Activated CD4-positive, alpha-beta memory T cell treated with anti-CD3 and anti-CD28 coated beads for 36 hours (primary cell): ENCODE measurements at places on chromosomes 6 and 20.
A peak's percentile ranks its signal among the peaks of the same experiment; 100 is the strongest.

GRCh38 chr6:164167873-164168405 is 753.4 kb downstream of the QKI start:
- no peak for DNase-seq

DNA sequence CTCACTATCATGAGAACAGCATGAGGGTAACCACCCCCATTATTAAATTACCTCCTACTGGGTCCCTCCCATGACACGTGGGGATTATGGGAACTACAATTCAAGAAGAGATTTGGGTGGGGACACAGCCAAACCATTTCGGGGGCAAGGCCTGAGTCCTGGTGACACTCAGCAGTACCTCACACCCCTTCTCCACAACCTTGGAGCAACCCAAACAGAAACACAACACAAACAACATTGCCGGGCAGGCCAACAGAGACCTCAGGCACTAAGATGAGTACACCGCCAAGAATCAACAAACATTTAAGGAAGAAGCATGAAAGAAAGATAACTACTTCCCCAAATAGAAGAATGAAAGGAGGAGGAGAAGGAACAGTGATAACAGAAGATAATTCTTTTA is 16.9 kb downstream of the MOCS1 start:
- no peak for DNase-seq

DNA sequence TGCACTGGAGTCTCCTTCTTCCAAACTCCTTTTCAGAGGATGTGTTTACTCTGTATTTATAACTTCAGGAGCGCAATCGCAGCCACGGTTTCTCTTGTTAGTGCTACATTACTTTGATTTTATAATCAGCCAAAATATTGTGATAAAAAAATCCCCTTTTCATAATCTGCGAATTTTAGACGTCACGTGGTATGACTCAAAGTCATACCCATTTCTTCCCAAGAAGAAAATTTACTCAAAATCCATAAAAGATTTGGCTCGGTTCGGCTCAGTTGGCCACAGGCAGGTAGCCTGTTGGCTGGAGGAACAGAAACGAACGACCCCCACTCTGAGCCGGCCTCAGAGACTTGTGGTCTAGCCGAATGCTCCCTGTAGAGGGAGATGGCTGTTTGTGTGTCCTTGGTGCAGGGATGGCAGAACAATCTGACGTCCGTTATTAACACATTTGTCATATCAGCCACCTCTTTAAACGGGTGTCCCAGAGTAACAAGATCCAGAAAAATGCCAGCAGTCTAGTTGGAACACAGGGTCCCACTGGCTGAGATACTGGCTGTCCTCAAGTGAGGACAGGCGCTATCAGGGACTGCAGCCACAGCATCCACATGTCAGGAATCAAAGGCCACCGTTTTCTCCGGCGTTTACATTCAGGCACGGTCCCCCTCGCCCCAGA is 247.6 kb downstream of the DLL1 start:
- DNase-seq: no peak

DNA sequence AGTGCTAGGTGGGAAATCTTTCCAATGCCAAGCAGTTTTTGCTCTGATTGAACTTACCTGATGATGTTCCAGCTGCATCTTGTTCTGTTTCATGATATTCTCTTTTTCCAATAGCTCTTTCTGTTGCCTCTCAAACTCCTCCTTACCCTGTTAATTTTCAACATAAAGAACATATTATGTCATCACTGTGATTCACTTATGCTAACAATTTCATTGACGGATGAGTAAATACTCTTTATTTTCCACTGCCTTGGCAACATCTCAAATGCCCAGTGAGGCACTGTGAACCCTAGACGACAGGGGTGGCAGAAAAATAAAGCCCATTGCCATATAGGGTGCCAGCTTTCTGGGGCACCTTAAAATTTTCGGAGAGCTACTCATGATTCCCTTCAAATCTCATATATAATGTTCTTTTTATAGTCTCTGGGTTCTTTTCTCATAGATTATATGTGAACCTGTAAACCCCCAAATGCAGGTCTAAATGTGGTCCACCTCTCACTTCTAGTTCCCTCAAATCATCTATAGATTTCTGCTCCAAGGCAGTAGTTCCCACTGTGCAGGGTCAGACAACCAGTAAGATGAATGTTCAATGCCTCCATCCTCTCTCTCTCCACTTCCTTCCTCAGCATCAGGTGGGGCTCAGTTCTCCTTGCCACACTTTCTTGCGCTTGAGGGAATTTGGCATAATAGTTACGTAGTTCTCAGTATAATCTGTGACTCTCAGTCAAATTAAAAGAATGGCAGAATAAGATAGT is 44.1 kb downstream of the NEDD9 start:
- no peak for DNase-seq

- DNase-seq: no peak
These were observed 101.2 kb downstream of the MYO6 start for GRCh38 chr6:75850026-75850833.

GRCh38 chr20:19916531-19917485 is 100.4 kb upstream of the NAA20 start:
- no peak for DNase-seq

GRCh38 chr20:19207541-19207940 is 4.9 kb upstream of the SLC24A3 start:
- DNase-seq: no peak

- no peak for DNase-seq
These were observed 22.7 kb downstream of the RCAN2 start for GRCh38 chr6:46468403-46469010.

GRCh38 chr20:57849121-57849520 is 139.3 kb upstream of the PMEPA1 start:
- DNase-seq: no peak

GRCh38 chr20:61931476-61932198 is 134.0 kb downstream of the TAF4 start:
- no peak for DNase-seq

DNA sequence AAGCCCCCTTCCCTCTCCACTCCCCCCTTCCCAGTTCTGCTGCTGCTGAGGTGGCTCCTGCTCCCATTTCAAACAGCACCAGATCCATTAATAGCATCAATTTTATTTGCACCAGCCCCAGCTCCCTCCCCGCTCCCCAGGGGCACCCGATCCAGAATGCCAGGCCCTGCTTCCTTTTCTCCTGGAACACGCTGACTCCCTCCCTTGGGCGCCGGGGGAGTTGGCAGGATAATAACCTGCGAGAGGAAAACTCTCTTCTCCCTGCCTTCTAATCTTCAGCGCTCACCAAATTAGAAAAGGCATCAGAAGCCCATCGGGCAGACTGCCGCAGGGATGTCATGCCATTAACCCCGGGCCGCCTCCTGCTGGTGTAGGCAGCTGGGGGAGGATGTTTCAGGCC is 77.8 kb downstream of the NCR2 start:
- no peak for DNase-seq

- no peak for DNase-seq
These were observed 103.2 kb upstream of the EMILIN3 start for GRCh38 chr20:41469868-41470267.

GRCh38 chr6:3281631-3282475 is 23.1 kb downstream of the PSMG4 start:
- no peak for DNase-seq

DNA sequence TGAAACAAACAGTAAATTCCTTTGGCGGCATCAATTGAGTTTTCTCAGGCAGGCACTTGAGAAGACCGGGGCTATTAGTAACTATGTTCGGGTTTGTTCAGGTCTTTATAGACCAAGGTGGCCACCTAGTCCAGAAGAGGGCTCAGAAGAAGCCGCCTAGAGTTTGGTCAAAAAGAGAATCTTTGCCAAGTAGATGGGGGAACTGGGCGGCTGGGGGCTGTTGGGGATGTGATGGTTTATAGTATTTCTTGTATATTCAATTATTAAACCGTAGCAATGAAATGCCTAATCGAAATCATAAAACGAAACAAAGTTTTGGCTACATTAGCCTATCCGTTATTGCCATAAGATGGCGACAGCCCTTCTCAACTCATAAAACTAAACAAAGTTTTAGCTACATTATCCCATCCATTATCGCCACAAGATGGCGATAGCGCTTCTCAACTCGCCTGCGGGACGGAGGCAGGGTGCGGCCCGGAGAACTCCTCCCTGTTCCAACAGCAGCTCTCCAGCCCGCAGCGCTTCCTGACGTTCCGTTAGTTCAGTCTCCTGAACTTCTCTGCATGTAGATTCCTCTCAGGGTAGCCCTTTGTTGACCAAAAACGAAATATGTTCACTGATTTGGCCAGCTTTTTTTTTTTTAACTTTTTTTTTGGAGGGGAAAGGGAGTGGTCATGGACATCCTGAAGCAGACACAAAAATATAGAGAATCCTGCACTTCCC is 120.5 kb upstream of the PRSS16 start:
- DNase-seq: peak; percentile 88

DNA sequence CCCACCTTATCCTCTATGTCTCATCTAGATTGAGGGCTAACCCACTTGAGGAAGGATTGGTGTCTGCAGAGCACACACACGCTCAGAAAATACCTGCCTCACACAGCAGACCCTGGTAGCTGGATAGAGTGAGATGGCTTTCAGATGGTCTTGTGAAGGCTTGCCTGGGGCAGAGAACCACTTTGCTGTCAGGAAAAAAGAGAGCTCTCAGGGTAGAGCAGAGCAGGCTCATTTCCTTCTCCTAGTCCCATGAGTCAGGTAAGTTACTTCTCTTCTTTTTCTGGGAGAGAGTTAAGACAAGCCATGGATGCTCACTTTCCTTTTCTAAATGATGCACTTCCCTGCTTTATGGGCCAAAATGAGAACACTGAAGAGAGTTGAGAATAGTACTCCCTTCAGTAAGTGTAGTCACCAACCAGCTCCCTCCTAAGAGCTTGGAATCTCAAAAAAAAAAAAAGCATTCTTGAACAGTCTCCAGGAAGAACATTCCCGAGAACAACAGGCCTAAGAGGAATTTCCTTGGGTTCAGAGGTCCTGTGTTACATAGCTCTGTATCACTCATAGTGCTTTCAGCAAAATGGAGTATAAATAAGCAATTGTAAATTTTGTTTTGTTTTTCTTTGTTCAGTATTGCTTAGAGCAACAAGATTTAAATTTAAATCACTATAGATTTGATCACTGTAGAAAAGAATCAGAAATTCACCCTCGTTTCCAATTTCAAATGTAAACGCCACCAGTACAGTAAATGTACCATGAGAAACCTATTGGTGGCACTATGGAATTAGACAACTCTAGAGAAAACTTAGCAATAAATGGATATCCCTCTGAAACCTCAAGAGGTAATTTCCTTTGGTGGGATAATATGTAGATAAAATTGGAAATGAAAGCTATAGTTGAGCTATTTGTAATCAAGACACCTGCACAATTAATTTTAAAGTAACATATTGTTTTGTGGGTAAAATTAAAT is 530.3 kb downstream of the RFPL4B start:
- no peak for DNase-seq

GRCh38 chr20:62956387-62957135 is 4.1 kb downstream of the SLC17A9 start:
- no peak for DNase-seq

DNA sequence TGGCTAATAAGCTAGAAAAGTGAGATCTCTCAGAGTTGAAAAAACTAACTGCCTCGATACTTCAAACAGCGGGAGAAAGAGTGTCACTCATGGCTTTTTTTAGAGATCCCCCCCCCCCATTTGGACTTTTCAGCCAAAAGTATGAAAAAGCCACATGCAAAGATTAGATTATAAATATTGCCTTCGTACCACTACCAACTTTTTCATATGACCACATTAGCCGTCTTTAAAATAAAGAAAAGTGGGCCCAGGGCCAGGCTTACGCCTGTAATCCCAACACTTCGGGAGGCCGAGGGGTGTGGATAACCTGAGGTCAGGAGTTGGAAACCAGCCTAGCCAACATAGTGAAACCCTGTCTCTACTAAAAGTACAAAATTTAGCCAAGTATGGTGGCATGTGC is 4.4 kb downstream of the PGK2 start:
- no peak for DNase-seq

- no peak for DNase-seq
These were observed 645.8 kb upstream of the ARID1B start for GRCh38 chr6:156131221-156131903.

DNA sequence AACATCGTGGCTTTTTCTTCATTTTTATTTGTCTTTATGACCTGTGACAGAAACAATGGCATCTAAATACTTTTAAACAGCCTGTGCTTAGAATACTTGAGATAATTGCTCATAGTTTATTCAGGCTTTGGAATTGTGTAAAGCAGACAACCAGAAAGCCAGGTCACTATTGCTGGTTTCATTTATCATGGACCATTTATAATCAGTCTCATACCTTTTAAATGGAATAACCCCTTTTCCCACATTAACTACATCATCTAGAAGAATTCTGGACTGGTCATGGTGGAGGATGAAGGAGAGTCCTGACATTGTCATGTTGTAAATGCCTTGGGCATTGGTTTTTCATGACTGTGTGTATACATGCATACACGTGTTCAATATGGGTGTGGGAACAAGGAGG is 661.5 kb downstream of the EPM2A start:
- no peak for DNase-seq

DNA sequence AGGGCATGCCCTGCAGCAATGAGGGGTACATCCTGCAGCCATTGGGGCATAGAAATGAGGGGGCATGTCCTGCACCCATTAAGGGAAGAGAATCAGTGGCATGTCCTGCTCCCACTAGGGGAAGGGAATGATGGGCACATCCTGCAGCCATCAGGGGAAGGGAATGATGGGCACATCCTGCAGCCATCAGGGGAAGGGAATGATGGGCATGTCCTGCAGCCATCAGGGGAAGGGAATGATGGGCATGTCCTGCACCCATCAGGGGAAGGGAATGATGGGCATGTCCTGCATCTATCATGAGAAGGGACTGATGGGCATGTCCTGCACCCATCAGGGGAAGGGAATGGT is 49.7 kb downstream of the PSMB1 start:
- no peak for DNase-seq

DNA sequence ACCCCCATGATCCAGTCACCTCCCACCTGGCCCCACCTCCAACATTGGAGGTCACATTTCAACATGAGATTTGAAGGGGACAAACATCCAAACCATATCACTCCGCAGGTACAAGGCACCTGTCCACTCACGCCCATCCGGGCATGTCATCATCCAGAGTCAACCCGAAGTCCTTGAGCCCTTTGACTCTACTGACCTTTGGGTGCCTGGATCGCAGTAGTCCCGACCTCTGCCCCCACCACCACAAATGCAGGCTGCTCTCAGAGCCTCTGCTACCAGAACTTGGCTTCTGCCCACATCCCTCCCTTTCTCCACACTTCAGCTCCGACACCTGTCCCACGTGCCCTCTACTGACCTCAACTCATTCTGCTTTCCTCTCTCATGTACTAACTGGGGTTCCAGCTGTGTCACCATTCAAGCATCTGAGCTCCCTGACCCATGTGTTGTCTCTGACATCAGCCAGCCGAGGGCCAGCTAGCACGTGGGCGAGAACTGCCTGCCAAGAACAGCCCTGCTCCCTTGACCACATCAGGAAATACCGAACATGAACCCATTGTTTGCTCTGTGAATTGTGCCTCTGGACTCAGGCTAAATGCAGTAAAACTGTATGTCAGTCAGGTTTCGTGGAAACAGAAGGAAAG is 498.3 kb upstream of the SULF2 start:
- no peak for DNase-seq

GRCh38 chr20:49823152-49823847 is 10.7 kb downstream of the SLC9A8 start:
- DNase-seq: no peak

DNA sequence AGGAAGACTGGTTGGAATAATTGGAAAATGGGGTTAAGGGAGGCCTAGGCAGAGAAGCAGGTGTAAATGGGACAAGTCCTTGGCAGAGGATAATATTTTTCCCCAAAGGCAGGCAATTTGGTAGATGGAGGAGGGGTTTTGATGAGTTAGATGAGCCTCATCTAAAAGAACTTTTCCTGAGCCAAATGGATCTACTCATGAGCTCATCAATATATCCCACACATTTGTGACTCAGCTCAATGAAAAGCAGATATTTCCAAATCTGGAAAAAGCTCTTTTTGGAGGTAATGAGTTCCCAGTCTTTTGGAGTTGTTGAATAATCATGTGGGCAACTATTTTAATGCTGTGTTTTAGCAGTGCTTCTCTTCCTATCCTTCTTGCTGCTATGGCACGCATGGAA is 685.5 kb upstream of the CITED2 start:
- no peak for DNase-seq
